AML-193 (cell line): ENCODE measurements at places on chromosomes 12 and 14.

GRCh38 chr12:65670775-65671174 is 153.5 kb upstream of the HMGA2 start:
- DNase-seq: no peak

DNA sequence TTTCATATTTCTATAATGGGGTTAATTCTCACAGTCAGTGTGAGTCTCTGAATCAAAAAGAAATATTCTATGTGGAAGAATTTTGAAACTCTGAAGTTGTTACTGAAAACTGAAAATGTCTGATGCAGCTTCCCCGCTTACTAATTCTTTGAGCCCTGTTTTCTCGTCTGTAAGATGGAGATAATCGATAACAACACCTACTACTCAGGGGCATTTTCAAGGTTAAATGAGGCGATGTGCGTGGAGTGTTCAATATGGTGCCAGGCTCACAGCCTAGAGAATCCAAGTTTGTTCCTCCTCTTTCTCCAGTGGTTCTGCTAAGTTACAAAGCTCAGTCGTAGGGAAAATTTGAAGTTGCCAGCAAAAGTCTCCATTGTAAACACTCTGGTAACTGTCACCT is 391.4 kb downstream of the FUT8 start:
- no peak for DNase-seq

DNA sequence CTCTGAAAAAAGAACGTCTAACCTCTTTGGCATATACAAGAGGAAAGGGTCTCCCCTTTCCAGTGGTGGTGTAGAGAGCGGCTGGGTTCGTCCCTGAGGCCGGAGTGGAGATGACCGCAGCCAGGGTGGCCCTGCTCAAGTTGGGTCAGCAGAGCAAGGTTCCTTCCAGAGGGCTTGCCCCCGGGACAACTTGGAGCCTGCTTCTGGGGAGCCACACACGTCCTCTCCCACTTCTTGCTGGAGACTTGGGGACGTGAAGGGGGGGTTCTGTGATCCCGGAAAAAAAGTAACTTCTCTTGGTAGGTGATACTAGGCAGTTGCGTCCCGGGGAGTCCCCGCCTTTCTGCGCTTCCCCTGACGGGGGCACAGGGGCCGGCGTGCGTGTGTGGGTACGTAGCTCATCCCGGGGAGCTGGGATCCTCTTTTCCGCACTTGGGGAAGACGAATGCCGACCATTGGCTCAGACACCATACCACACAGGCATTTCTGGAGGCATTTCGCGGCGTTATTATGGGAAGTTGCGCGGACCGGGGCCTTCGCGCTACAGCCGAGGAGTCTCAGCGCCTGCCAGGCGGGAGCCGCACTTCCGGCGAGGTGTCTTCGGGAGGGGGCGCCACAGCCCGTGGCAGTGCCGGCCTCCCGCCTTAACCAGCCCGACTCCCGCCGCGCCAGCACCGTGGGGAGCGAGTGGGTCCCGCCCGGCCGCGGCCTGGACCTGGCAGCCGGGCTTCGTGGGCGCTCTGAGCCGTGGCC is 14.8 kb upstream of the PAX9 start:
- DNase-seq: no peak

GRCh38 chr14:54549862-54550261 is 17.1 kb upstream of the SAMD4A start:
- no peak for DNase-seq

GRCh38 chr12:114405519-114406271 is at the start of gene TBX5:
Gene TBX5, minus strand, starts transcription at chr12:114406144. Its CDS starts 2,246 bp downstream, at chr12:114403898.
- DNase-seq: no peak

GRCh38 chr14:39425947-39426346 is 6.3 kb downstream of the FBXO33 start:
- no peak for DNase-seq

DNA sequence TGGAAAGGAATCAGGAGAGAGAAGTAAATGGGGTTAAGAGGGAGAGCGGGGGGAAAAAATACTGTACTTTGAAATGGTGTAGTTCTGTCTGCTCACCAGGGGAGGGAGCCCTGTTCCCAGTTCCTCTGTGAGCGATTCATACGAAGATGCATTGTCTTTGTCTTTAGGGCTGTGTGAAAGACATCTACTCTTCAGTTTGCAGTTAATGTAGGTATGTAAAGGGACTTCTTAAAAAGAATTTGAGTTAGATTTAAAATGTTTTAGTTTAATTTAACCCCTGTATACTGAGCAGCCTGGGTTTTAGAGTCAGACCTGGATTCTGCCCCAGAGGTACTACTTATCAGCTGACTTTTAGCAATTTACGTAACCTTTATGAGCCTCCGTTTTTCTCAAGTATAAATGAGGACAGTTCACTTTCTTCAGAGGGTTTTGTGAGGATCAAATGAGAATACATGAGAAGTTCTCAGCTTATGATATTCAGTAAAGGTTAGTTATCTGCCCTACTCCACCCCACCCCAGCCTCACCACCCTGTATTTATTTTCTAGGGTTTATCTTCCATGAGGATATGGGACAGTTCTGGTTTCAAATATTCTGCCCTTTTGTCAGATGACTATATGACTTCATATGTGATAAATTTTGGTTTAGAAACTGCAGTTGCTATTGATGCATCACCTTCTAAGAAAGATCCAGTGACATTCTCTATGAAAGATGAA is 82.5 kb upstream of the EVL start:
- peak; percentile 63 for DNase-seq

DNA sequence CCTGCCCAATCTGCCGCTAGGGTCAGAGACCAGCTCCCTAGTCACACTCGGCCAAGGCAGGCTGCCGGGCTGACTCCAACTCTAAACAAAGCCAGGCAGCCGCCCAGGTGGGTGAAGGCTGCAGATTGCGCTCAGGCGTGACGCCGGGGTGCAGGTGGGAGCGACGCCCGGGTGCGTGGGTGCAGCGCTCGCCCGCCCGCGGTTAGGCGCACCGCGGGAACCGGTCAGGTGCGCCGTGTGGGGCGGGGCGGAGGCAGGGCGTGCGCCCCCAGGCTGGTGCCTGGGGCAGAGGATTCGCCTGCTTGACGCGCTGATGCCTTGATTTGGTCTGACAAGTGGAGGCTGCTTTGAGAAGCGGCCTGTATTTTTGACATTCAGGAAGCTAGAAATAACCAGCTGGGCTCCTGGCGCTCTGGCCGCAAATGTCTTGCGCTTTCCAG is 126.7 kb upstream of the HIF1A start:
- no peak for DNase-seq

DNA sequence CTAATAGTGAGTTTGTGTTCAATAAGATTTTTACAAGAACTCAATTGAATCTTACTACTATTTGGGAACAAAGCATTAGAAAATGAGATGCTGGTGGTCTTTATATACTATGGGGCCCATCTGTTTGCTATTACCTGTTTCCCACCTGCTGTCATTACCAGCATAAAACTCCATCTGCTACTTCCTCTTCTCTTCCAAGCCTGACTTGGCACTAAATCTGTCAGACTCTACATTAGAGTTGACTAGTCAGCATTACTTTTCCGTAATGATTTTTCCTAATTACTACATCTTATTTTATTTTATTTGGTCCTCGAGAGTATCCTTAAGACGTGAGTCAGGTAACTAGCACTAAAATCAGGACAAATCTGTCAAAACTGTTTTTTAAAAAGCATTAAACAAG is 68.1 kb upstream of the KRR1 start:
- DNase-seq: no peak

DNA sequence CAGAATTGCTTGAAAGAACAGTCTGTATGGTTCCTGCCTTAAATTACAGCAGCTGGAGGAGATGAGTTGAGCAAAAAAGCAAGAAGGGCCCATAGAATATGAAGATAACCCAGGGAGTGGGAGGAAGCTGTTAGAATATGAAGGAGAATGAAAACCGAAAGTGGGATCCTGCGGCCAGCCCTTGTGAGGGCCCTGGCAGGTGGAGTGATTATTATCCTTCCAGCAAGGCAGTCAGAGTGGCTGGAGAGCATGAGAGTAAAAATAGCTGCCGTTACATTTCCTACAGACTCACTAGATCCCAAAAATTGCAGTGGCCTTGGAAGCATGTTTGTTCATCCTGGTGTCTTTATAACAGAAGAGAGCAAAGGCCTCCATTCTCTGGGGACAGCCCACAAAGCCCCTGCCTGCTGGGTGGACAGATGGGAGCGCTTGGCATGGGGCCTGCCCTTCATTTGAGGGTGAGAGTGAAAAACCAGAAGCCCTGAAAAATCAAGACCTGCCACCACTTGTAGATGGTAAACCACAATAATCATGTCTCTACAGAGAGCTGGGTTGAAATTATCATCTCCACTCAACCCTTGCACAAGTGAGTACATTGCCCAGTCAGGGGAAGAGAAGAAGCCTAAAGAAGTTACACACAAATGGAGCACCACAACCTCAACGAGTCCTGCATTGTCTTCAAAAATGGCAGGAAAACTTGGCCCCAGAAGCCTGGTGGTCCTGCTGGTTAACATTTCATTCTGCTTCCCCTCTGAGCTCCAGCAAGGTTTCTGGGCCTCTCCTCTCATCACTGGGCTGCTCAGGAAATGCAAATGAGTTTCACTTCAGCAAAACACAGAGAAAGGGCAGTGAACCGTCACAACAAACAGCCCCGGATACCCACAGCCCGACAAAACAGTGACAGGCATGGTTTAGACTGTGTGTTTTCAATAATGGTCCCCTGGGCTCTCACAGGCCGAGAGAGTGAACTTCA is 20.5 kb downstream of the ZDHHC22 start:
- DNase-seq: no peak
